GM04504 (cell line): ENCODE measurements at places on chromosomes 16 and 17.

DNA sequence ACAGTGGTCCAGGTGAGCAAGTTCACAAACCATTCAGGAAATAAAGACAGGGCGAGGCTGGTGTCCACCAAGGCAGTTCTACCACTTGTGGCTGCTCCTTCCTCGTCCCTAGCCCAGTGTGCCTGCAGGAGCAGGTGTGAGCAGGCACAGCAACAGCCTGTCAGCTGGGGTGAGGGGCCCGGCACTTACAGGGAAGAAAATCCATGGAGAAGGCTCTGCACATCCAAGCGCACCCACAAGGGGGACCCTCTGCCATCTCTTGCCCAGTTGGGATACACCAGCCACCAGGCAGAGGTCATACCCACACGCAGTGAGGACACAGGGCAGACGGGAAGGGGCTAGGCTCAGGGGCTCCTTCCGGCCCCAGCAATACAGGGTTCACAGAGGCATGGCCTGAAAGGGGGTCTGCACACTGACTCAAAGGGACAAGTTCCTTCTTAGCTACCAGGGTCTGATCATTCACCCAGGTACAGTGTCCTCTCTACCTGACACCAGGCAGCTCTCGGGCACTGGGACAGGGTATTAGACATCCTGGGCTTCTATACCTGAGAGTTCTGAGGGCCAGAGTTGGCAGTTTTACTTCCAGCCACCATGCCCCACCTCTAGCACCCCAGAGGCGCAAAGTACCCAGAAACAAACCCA is 27.0 kb downstream of the CDIP1 start:
- DNase-seq = no peak

DNA sequence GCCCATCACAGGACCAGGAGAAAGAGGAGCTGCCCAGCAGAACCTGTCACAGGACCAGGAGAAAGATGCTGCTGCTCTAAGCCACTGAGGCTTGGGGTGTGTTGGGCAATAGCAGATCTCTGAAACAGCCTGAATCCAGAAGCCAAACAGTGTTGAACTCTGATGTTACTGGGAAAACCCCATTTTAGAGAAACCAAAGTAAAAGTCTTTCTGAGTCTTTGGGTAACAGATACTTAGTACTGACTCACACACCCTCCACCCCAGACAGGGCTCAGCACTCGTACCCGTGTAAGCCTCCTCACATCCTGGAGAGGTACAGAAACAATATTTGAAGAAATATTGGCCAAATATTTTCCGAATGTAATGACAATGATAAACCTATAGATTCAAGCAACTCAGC is 82.8 kb upstream of the GNG13 start:
- DNase-seq = no peak

DNA sequence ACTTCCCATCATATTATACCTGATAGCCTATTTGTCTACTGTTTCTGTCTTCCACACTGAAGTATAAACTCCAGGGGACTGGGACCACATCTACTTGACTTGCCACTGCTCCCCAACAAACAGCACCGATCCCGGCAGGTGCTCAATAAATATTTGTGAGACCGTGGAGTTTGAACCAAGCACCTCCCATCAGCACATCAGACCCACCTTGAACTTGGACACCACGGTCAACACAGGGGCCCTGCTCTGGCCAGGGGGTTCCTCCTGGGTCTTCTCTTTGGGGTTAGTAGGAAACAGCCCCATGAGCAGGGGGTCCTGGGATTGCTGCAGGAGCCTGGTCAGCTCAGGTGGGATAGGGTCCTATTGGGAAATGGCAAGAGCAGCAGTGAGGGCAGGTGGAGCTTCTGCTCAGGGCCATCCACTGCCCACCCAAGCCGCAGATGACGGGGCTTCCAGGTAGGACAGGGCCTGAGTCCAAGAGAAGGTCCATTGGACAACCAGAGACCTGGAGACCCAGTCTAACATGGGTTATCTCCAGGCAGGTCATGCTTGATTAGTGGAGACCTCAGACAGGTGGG is 19.9 kb downstream of the ZNHIT3 start:
- DNase-seq = no peak

DNA sequence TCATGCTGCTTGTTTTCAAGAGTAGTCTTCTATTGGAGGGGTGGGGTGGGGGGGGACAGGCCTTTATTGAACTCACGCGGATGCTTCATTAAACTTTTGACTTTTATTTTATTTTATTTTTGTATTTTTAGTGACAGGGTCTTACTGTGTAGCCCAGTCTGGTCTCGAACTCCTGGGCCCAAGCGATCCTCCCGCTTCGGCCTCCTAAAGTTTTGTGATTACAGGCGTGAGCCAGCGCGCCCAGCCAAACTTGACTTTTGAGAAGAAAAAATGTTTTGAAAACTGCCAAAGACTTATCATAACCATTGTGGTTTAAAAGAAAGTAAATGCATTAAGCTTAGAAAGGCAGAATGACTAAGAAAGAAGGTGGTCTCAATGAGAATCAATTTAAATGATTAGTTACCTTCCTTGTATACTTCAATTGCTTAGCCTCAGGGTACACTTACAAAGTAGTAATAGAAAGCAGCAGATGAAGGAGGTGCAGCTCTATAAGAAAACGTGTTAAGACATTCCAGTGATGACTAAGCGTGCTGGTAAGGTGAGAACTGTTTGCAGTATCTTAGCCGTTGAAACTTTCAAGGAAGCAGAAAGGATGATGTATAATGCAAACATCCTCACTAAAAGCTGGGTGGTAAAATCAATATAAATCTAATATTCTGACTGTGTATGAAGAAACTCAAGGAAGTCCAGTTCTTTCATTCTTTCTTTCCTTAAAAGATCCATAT is 1.2 kb downstream of the AP2B1 start:
- DNase-seq = no peak

DNA sequence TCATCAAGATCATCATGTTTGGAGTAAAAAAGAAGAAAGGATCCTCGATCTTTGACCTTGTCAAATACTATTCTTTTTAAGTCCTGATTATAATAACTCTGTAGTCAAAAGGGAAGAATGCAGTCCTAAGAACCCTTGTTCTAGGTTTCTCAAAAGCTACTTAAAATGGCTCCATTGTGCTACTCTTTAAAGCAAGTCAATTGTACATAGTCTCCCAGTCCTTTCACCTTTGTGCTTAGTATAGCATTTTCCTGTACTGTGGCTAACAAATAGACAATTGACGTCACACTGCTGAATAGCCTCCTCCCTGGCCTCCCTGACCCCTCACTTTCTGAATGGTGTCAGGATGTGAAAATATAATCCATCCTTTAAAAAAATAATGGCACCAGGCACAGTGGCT is 172.9 kb downstream of the AATF start:
- DNase-seq = no peak

DNA sequence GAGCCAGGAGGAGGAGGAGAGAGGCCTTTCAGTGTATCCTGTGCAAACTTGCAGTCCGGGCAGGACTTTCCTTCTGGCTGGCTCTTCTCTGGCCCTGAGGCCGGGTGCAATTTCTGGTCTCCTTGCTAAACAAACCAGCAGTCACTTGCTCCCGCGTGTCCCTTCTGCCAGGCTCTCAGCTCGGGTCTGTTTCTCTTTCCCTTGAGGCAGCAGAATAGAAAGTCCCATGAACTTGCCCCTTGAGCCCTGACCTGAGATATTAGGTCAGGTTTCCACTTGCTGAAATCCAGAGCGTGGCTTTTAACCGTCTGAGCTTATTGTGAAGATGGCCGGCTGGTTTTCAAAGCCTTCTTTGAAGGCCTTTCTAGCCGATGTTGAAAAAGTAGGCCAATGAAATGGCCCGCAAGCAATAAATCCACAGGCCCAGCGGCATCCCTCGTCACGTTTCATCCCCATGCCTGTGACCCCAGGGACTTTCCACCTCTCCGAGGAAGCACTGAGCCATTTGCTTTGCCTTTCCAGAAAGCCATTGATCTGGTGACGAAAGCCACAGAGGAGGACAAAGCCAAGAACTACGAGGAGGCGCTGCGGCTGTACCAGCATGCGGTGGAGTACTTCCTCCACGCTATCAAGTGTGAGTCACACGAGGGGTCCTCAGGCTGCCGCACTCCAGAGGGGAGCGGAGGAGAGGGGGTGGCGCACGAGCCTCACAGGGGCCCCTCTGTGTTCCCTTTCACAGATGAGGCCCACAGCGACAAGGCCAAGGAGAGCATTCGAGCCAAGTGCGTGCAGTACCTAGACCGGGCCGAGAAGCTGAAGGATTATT is 4.5 kb downstream of the VPS4A start:
- DNase-seq = no peak

DNA sequence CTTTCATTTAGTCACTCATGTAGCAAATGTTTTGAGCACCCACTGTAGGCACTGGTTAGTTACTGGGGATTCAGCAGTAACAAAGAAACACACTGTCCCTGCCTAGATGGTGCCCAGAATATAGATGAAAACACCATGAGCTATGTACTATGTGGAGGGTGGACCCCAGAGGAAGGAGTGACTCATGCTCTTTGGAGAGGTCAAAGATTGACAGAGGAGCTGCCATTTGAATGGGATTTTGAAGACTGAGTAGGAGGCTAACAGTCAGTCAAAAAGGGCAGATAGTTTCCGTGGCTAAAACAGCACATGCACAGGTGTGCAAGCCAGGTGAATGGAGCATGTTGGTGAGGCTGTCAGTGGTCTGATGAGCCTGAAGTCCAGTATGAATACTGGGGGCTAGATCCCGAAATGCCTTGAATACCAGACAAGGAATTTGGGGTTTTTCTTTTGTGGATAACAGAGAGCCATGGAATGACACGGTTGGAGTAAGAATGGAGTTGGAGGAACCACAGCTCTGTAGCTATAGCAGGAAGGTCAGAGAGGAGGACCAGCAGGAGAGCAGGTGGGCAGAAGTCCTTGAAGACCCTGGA is 6.1 kb downstream of the IL21R start:
- no peak for DNase-seq

GRCh38 chr17:56468840-56469239 is 124.7 kb upstream of the NOG start:
- no peak for DNase-seq

- no peak for DNase-seq
Measured at GRCh38 chr16:55328611-55329569, 4.9 kb downstream of the IRX6 start.

DNA sequence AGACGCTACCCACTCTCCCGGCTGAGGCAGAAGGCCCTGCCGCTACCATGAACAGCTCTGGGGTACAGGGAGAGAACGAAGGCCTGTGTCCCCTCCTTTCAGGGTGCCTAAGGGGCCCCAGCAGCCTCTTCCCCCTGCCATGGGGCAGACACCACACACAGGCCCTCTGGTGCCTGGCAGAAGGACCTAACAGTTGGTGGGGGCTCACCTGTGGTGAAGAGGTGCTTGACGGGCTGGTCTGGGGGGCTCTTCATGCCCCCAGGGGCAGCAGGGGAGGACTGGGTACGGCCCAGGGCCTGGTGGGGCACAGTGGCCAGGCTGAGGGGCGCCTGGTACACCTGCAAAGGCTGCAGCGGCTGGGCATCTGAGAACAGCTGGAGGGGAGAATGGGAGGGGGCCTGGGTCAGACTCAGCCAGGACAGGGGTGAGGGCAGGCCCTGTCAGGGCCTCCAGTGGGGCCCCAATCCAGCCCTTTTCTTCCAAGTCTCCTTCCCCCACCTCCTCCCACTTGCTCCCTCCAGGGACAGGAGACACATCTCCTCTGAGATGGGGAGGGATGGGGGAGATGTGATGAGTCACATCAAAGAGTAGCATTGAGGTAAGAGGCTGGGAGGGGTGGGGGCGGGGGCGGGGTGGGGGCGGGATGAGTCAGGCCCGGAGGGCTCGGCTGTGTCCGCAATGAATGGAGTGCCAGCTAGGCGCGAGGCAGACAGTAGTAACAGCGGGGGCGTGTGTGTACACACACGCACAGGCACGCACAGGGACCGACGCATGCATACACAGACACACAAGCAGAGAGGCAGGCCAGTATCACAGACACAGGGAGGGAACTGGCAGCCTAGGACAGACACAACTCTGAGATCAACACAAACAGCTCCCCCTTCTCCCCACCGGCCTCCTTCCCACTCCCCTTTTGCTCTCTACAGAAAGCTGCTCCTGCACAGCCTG is 16.1 kb downstream of the G6PC3 start:
- peak; percentile 80 for DNase-seq

- DNase-seq = no peak
Measured at GRCh38 chr16:77823067-77823466, 34.7 kb downstream of the VAT1L start.

DNA sequence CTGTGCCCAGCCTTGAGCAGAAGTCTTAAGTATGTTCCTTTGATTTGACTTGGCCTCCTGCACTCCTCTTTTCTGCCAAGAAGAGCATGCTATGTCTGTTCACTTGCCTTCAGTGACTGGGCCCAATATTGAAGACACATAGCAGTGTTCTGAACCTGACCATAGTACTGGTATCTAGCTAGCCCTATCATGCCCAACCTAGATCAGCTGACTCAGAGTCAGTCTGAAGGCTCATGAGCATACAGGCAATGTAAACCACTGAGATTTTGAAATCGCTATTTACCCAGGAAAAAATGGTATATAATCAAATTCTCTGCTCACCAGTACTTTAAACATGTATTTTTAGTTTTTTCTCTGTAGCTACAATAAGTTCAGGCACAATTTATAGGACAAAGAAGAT is 129.4 kb downstream of the TANC2 start:
- no peak for DNase-seq
